A549 treated with Mapracorat at 1 μM for 4 hours (cell line): ENCODE measurements at places on chromosomes 11 and 22. TPM values are rescaled to one million over a fixed set of nuclear protein-coding genes. Genes with fewer than 3 reads are reported as not detected.

Gene ART1
- total RNA-seq: not detected in 5 replicates

Gene SOX6
- total RNA-seq: 0.01 to 0.15 TPM in 2 of 5 replicates, not detected in the others

Gene CALCA
- 0.12 TPM in 1 of 5 replicates, not detected in the others for total RNA-seq

Gene SLC7A4
- not detected in 5 replicates for total RNA-seq

Gene SAC3D1
- 34.7 to 55.9 TPM (median 53.9 TPM) in 5 replicates for total RNA-seq

Gene VPS51
- total RNA-seq: 50.7 to 52.5 TPM (median 51.8 TPM) in 5 replicates

Gene UBQLN3
- total RNA-seq: not detected in 5 replicates

Gene SERPING1
- total RNA-seq: 0.63 to 1.0 TPM (median 0.83 TPM) in 5 replicates

Gene MLC1
- total RNA-seq: not detected in 5 replicates

Gene RAB38
- 0.77 to 1.0 TPM (median 0.91 TPM) in 5 replicates for total RNA-seq

Gene RIN1
- total RNA-seq: 23.9 to 37.3 TPM (median 32.9 TPM) in 5 replicates

Gene GAL
- total RNA-seq: 10.2 to 23.6 TPM (median 19.2 TPM) in 5 replicates

Gene OR6T1
- total RNA-seq: not detected in 5 replicates

Gene SCGB1D2
- 0.48 TPM in 1 of 5 replicates, not detected in the others for total RNA-seq

Gene CHRM1
- 0.06 to 0.21 TPM (median 0.10 TPM) in 5 replicates for total RNA-seq

Gene BCO2
- total RNA-seq: 0.25 to 1.5 TPM (median 1.1 TPM) in 5 replicates

Gene DDX25
- not detected in 5 replicates for total RNA-seq

Gene OR51E2
- total RNA-seq: not detected in 5 replicates

Gene OR5AN1
- total RNA-seq: not detected in 5 replicates

Gene MS4A1
- total RNA-seq: not detected in 5 replicates

Gene OR5AS1
- not detected in 5 replicates for total RNA-seq

Gene IGLL1
- not detected in 5 replicates for total RNA-seq

Gene CATSPERZ
- 1.7 to 2.7 TPM (median 2.4 TPM) in 5 replicates for total RNA-seq

Gene RTN4R
- total RNA-seq: 7.0 to 14.6 TPM (median 12.4 TPM) in 5 replicates

Gene OR2AG2
- 0.03 TPM in 1 of 5 replicates, not detected in the others for total RNA-seq

Gene CYTH4
- total RNA-seq: 0.38 to 0.73 TPM (median 0.56 TPM) in 5 replicates

Gene SLC22A25
- not detected in 5 replicates for total RNA-seq

Gene ISX
- total RNA-seq: not detected in 5 replicates

Gene TMEM191B
- total RNA-seq: 0.75 to 2.3 TPM (median 1.3 TPM) in 5 replicates

Gene TRIM48
- total RNA-seq: not detected in 5 replicates

Gene ST14
- 0.04 to 0.25 TPM (median 0.10 TPM) in 4 of 5 replicates, not detected in the other for total RNA-seq

Gene TCN2
- total RNA-seq: 4.5 to 5.4 TPM (median 4.9 TPM) in 5 replicates

Gene FUT4
- 2.0 to 2.9 TPM (median 2.5 TPM) in 5 replicates for total RNA-seq

Gene OR4C15
- total RNA-seq: not detected in 5 replicates

Gene KCNJ11
- 2.6 to 4.1 TPM (median 3.7 TPM) in 5 replicates for total RNA-seq

Gene MUC2
- 0.06 to 0.23 TPM (median 0.11 TPM) in 5 replicates for total RNA-seq

Gene PHLDA2
- total RNA-seq: 86.5 to 121 TPM (median 113 TPM) in 5 replicates

Gene OR8G1
- not detected in 5 replicates for total RNA-seq

Gene RAB3IL1
- total RNA-seq: 16.0 to 23.0 TPM (median 19.1 TPM) in 5 replicates
